ENCODE measurements at places on chromosomes 3 and 15. TPM values are rescaled to one million over a fixed set of nuclear protein-coding genes. Genes with fewer than 3 reads are reported as not detected.

GRCh38 chr3:123688241-123688747, 103.4 kb upstream of the HACD2 start:
- peak; percentile 97 for DNase-seq

DNA sequence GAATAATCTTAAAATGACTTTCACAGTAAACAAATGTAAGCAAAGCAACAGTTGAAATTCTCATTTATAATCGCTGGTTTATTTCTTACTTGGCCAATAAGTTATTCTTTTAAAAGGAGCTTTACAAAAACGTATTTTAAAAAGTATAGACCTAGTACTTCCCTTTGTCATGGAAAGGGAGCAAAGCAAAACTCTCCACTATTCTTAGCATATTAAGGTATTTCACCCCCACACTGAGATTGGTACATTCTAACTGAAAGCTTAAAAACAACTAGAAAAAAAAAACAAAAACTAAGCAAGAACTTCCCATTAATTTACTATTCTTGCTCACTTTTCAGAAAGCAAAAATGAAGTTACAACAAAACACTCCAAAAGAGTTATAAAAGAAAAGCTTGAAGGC, 1.5 kb downstream of the ATG3 start:
- DNase-seq, result no peak

DNA sequence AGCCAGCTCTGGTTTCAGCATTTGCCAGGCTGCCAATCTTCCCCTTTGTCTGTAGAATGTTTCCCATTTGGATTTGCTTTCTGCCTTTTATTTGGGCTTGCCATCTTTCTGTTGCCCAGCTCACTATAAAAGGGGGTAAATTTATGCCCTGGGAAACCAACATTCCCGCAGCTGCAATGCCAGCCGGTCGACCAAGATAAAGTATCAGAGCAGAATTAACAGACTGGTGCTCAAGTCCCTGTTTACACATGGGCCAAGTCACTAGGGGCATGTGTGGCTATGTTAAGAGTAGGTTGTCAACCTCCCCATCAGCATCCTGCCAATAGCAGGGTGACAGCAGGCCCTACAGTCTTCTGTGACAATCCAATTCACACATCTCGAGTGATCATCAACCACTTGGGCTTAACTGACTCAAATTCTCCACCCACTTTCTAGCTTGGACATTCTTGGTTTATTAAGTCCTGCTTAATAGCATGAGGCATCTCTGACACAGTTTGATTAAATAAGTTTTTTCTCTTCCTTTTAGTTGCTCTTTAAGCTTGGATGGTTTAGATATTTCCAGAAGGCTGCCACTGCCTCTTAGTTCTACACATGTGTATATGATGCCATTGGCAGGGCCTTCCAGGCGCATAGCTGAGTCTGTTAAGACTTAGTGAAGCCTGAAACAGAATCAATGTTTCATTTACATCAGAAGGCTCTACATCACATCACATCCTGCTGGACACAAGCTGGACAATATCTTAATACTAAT, 24.1 kb upstream of the VEPH1 start:
- DNase-seq, result no peak

DNA sequence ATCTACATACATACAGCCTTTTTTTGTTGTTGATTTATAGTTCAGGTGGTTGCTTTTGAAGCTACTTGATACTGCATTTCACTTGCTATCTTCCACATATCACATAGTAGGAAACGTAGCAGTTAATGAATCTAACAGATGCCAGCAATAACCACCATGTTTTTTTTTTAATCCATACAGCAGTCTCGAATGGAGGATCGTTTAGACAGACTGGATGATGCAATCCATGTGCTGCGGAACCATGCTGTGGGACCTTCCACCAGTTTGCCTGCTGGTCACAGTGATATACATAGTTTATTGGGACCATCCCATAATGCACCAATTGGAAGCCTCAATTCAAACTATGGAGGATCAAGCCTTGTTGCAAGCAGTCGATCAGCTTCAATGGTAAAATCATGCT, 123.2 kb upstream of the CGNL1 start:
- DNase-seq, result no peak

- DNase-seq, result no peak
These were observed 148.9 kb upstream of the IL12A start for GRCh38 chr3:159839561-159840379.

CLDN1 gene
- total RNA-seq, result 1.3 TPM

LRRIQ4 gene
- not detected for total RNA-seq

All from MG63 (cell line).